ENCODE measurements at places on chromosomes 6 and 20.

- DNase-seq = no peak
These were observed 21.5 kb downstream of the LAMA4 start for GRCh38 chr6:112232845-112233256.

GRCh38 chr6:169766232-169766631 lies 14.8 kb downstream of the ERMARD start:
- DNase-seq = no peak

- no peak for DNase-seq
These were observed 534 bp upstream of the AKIRIN2 start for GRCh38 chr6:87702589-87702945.

- DNase-seq = no peak
These were observed 160.4 kb downstream of the CD83 start for GRCh38 chr6:14278006-14278405.

DNA sequence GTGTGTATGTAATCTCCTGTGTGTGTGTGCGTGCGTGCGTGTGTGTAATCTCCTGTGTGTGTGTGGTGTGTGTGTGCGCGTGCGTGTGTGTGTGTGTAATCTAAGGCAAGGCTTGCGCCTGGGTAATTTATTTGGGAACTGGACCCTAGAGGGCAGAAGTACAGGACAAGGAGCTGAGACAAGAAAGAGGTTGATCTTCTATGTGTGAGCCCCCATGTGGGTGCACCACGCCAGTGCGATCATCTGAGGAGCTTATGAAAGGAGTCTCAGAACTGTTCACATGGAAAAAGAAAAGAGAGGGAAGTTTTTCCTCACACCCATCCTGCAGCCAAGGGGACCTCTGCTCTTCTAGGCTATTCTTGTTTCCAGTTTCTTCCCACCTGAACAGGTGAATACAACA lies 220.1 kb upstream of the GGTLC1 start:
- DNase-seq = peak; percentile 5

DNA sequence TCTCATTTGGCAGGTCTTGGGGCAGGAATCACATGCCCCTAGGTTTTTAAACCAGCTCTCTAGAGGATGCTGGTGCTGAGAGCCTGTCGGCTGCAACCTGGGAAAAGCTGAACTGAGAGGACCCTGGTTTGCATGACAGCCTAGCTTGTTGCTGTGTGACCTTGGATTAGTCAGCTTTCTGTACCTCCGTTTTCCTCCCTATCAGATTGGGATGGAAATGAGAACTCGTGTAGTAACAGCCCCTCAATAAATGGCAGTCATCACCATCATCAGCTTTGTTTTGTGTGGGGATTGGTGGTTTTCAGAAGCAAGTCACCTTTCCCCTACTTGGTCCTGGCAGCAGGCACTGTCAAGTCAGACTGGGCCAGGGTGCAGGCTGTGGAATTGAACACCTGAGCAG lies 75.2 kb upstream of the MYL9 start:
- no peak for DNase-seq

- DNase-seq = no peak
These were observed 661.7 kb upstream of the CITED2 start for GRCh38 chr6:140036196-140036595.

DNA sequence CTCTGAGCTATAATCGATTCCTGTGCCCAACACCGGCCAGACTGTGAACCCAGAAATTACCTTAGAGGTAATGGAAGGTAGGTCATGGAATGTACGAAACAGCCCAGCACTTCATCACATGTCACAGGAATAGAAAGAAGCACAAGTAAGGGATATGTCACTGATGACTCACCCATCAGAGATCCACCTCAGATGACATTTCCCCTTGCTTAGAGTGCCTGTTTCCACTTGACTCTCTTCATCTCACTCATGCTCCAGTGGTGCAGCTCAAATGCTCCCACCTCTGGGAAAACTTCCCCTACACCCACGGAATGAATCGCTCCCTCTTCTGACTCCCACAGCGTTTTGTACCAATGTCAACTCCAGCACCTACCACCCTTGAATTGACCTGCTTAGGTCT lies 381.6 kb upstream of the CNR1 start:
- DNase-seq = no peak

DNA sequence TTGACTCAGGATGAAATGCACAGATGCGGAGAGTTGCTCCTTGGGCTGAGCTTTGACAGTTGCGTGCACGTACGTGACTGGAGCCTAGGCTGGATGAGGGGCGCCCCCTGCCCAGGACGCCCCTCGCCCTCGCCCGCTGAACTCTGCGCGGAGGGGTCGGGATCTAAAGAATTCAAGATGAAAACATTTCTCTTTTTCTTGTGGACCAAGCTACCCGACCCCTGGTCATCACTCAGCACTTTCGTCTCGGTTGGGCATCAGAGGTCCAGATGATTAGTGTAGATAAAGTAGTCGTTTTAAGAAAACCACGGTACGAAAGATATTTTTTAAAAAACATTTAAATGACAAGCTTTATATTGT lies 700 bp downstream of the DTD1 start:
- no peak for DNase-seq

DNA sequence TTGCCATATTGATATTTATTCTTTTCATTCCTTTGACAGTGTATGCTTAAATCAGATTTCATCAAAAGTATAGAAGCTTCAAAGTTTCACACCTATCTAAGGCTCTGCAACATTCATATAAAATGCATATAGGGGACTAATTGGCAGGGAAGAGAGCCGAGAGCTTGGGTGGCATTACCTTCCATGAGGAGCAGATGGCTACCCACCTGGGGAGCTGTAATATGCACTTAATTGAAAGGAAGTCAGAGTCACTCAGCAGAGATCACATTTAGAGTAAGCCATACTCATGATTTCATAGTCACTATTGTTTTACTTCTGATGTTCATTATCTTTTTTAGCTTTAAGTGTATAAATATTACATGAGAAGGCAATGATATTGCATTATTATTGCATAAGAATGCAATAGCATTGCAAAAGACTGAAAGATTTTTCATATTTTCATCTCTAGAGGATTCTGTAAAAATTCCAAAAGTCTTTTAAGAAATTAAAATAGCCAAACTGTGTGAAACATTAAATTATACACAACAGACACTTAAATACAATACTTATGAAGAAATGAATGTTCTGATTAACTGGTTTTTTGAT lies 1305.2 kb downstream of the EPHA7 start:
- no peak for DNase-seq

DNA sequence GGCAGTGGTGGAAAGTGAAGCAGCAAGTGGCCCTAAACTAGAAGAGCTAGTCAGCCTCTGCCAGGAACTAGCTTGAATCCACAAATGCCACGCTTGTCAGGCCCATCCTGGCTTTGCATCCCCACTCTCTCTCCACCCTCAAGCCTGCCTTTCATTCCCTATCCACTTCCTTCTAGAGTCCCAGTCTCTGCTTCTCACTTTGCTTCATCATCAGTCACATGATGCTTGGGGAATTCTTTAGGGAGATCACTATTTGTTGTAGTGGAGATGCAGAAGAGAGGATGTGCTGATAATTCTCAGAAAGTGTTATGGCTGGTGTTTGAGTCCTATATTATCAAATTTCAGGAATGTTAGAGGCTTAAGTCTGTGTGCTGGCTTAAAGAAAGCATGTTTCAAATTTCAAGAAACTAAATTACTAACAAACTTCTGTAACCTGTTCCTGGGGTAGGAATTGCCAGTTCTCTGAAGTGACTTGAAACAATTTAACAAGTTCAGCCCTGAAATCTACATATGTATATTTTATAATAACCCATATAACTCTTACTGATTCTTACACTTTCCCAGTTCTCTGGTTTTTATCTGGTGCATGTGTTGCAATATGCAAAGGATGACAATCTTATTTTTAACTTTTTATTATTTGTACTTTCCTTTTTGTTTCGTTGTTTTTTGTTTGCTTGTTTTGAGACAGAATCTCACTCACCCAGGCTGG lies 7.5 kb downstream of the TRIM39 start:
- no peak for DNase-seq

GRCh38 chr20:2753461-2754040 lies 46.9 kb downstream of the CPXM1 start:
- DNase-seq = no peak

DNA sequence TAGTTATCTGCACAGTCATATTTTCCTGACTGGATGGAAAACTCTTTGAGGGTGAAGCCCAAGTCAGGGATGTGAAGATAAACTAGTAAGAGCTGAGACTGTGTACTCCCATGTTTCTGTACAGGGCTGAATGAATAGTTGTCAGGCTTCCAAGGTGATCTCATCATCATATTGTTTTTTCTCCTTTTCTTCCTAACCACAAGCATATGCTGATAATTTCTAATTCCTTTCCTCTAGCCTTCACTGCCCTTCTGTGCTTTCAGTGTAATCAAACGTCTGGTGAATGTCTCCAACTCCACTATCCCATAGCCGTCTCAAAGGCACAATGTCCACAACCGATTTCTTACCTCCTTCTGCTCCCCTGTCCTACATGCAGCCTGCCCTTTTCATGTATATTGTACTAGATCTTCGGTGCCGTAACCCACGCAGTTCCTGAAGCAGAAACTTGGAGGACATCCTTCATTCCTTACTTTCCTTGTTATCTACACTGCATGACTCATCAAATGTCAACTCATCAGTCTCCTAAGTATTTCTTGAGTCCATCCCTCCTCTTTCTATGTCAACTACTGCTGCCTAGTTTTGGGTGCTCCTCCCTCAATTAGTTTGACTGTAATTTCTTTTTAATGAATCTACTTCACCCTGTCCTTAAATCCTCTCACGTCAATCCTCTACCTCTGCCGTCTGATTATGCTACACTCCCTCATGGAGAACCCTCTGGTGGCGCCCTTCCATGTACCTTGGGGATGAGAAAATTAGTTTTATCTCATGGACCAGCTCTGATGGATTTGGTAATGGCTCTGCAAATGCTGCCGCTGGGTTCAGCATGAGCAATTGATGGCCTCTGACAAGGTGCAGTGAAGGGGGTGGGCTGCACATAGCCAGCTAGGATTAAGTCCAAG lies 21.9 kb downstream of the NCOA7 start:
- DNase-seq = no peak

DNA sequence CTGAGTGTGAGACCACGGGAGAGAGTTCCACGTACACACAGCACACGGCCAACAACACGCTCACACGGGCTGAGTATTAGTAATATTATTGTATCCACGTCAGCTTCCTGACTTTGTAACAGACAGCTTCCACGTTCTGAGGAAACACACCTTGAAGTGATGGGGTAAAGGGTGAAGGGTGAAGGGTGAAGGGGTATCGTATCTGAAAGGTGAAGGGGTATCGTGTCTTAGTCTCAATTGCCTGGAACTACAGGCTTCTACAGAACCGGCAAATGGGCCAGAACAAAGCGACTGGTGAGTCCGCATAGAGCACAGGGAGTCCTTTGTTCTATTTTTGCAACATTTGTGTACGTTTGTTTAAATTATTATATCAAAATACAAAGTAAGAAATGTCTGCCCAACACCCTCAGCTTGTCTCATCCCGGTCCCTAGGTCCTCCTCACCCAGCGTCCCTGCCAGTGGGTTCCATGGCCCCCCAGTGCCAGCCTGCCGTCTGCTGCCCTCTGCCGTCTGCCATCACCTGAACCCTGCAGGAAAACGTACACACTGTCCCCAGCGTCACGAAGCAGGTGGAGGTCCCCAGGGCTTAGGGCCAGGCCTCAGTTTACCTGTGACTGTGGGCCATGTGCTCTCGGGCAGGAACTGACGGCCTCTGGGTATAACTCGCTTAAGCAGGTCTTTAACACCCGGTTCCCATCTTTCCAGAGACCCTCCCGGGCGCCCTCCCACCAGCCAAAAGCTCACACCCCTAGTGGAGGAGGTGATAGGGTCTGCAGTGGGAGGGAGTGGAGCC lies 4.4 kb upstream of the HELZ2 start:
- no peak for DNase-seq

DNA sequence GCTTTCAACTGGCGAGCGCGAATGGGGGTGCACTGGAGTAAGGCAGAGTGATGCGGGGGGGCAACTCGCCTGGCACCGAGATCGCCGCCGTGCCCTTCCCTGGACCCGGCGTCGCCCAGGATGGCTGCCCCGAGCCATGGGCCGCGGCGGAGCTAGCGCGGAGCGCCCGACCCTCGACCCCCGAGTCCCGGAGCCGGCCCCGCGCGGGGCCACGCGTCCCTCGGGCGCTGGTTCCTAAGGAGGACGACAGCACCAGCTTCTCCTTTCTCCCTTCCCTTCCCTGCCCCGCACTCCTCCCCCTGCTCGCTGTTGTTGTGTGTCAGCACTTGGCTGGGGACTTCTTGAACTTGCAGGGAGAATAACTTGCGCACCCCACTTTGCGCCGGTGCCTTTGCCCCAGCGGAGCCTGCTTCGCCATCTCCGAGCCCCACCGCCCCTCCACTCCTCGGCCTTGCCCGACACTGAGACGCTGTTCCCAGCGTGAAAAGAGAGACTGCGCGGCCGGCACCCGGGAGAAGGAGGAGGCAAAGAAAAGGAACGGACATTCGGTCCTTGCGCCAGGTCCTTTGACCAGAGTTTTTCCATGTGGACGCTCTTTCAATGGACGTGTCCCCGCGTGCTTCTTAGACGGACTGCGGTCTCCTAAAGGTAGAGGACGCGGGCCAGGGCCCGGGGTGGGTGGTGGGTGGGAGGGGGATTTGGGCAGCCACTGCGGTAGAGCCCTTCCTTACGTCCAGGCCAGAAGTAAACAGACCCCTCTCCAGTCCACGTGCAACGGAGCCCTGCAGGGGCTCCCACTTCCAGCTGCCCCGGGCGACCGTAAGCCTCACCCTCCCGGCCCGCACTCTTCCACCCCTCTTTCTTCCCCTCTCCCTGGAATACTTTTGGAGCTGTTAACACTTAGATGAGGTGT lies 998 bp downstream of the BMP2 start:
- DNase-seq = peak; percentile 9

- DNase-seq = no peak
These were observed 29.4 kb upstream of the CCR6 start for GRCh38 chr6:167093406-167093921.

DNA sequence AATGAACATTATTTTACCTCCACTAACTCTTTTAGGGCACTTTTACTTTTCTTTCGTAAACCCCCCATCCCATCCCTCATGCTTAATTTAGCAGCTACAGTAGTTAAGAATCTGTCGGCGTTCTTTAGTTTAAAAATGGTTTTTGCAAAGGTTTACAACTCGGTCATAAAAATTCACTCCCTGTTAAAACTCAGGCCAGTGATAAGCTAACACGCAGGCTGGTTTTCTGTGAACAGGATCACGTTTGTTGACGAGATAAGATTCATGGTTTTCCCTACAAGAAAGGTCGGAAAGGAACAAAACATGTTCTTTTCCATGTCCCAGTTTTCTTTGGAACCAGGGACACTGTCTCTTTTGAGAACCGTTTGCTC lies 101.1 kb downstream of the TOX2 start:
- no peak for DNase-seq

GRCh38 chr6:52065621-52066020 lies 21.8 kb downstream of the PKHD1 start:
- no peak for DNase-seq

Measured in HL-60 (cell line).